Posterior vena cava (tissue), 2 donors: ENCODE measurements at places on chromosomes 5 and 9.
A peak's percentile ranks its signal among the peaks of the same experiment; 100 is the strongest.

GRCh38 chr5:127298656-127299055 lies 8.1 kb downstream of the MEGF10 start:
- DNase-seq = no peak

- DNase-seq = no peak
Observed at GRCh38 chr5:172886476-172886875, 52.4 kb downstream of the ERGIC1 start.

DNA sequence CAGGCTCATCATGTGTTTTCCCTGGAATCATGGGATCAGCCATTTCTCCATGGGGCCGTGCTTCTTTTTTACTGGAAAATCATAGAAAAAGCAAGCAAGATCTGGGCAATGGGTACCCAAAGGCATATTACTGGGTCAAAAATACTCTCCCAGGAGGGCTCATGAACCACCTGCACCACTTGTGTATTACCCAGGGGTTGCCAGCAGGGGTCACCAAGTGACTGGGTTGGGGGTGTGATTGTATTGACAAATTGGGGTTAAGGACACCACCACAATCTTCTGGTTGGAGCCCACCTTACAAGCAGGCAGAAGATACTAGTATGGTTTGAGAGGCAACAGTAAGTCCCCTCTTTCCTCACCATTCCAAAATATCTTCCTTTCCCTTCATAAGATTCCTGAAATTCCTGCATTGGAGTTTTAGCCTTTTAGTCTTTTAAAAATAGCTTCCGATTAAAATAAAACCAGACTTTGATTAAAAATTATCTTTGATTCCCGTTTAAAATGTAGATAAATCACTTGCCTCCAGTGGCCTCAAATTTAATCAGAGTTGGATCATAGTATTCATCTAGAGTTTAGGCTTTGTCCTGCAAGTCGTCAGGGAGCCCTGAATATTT lies 603.3 kb downstream of the KIF4B start:
- DNase-seq = no peak

- DNase-seq = no peak
Observed at GRCh38 chr9:91572811-91573210, 149.2 kb upstream of the NFIL3 start.

GRCh38 chr9:128005923-128006322 lies 25.1 kb upstream of the EEIG1 start:
- DNase-seq = peak; percentile 89

DNA sequence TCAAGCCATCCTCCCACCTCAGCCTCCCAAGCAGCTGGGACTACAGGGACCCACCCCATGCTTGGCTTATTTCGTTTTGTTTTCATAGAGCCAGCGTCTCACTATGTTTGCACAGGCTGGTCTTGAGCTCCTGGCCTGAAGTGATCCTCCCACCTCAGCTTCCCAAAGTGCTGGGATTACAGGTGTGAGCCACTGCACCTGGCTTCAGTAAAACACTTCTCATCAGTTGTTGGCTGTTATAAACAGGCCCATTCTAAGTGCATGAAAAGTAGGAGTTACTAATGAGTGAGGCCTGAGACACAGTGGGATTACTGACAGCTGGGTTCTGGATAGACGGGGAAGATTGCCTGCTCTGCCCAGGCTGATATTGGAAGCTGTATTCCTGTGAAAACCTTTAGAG lies 3.5 kb downstream of the CRB2 start:
- no peak for DNase-seq

DNA sequence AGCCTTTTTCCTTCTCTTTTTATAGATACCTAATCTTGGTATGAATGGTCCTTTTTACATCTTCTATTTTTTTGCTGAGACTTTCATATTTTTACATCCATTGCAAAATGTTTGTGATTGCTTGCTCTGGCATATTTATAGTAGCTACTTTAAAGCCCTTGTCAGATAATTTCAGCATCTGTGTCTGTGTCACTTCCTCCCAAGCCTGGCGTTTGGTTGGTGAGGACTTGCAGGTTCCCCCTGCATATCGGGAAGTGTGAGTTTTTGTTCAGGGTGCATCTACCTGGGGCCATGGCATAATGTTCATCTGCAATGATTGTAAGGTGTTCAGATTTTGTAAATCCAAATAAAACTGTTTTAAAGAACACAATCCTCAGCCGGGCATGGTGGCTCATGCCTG lies 8.9 kb downstream of the FBXW5 start:
- DNase-seq = no peak

DNA sequence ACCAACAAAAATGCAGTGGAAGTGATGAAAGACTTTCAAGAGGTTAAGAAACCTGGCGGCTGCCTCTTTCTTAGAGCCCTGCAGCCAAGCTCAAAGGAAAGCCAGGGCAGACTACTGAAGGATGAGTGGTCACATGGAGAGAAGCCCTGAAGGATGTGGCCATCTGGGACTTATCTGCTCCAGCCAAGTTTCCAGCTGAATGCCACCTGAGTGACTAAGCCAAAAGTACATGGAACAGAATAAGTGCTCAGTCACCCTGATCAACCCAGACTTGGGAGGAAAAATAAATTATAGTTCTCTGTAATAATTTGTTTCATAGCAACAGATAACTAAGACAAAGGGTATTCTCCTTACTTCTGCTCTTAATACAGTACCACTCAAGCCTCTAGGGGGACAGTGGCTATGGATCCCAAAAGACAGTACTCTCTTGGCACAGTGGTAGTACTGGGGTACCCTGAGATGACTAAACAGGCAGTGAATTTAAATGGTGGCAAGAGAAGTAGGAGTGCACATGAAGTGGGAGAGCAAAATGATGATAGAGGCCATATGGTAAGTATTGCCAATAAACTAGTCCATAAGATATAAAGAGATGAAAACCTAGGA lies 182.3 kb downstream of the ELAVL2 start:
- DNase-seq = no peak

GRCh38 chr5:98460536-98460935 lies 312.9 kb upstream of the RGMB start:
- no peak for DNase-seq

- no peak for DNase-seq
Observed at GRCh38 chr9:111272581-111272980, 57.4 kb downstream of the OR2K2 start.

GRCh38 chr5:131242728-131243255 lies 21.1 kb upstream of the CDC42SE2 start:
- DNase-seq = no peak

DNA sequence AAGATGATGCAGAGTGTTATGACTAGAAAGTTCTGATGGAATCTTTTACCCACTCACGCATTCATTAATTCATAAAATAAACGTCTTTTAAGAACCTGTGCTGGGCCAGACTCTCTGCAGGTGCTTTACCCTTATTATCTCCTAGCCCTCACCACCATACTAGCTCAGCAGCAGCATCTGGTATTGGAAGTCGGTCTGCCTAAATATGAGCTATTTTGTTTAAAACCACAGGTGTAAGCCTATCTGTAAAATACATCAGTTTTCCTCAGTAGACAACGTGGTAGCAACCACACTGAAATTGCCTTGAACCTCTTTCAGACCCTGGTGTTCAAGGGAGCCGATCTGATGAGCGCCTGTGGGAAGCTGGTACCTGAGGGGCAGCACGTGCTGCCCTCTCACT lies 69.4 kb downstream of the PPIC start:
- no peak for DNase-seq

DNA sequence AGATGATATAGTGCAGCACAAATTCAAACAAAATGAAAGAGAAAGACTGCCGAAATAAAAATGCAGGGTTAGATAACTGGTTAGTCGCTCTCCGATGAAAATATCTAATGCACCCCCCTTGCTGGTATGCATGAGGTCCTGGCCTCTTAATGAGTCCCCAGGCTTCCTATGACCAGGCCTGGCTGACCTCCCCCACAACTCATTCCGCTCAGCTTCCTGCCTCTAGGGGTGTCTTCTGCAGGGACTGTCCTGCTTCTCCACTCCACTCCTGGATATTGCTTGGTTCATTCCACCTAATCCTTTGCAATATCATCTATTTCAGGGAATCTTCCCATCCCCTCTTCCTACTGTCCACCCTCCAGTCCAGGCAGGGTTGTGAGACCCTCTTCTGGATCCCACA lies 341.8 kb downstream of the ASTN2 start:
- DNase-seq = no peak

DNA sequence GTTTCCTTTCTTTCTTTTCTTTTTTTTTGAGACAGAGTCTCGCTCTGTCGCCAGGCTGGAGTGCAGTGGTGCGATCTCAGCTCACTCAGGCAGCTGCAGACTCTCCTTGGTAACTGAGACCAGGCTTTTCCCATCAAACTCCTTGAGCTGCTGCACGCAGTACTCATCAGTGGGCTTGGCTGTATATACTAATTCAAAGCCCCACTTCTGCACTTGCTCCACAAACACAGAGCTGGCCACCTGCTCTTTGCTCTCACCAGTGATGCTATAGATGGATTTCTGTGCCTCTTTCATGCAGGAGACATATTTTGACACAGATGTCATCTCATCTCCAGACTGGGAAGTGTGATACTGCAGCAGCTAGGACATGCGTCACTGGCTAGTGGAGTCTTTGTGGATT lies 252.7 kb downstream of the AP3B1 start:
- no peak for DNase-seq

DNA sequence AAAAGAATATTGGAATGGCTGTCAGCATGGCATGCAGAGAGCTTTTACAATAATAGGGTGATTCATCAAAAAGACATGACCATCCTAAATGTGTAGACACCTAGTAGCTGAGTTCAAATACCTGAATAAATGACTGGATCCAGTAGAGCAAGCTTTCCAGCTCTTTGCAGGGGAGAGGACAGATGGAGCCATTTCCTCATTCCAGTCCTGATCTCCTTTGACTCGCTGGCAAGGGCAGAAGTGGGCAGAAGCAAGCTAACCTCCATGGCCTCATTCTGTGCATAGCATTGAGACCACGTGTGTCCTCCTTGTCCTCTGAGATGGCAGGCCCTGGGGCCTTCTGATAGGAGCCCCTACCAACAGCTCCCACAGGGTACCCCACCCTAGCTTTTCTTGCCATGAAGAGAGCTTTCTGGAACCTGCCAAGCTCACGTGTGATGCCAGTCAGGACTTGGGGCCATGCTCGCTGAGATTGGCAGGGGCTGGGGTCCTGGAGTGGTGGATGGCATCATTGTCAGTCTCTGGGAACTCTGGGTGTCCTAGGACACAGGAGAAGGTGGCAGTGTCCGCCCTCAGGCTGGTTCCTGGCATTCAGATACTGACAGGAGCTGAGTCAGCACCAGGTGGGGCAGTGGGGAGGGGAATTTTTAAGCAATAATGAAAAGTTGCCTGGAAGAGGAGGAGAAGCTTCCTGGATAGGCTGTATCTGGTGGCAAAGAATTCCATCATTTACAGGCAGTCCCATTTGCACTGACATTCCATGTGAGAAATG lies 33.6 kb downstream of the WWC1 start:
- DNase-seq = peak; percentile 54
